ENCODE measurements at places on chromosomes 6 and 20.

DNA sequence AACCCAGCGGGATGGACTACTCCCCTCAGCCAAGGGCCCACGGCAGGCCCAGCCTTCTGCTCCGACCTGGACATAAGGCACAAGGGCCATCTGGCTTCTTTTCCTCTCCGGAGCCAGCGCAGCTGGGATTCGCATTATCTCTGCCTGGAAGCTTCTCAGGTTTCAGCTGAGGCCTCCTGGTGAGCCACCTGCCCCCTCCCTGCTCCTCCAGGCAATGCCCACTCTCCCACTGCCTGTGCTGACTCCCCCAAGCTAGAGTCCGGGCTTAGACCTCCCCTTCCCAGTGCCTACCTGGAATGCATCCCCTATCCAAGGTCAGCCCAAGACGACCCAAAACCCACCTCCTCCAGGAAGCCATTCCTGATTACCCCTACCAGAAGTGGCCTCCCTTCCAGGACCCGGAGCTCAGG, 60.7 kb downstream of the EZR start:
- DNase-seq, result no peak

GRCh38 chr6:157980288-157981131, 1.2 kb upstream of the SYNJ2 start:
- DNase-seq, result no peak

- no peak for DNase-seq
These were observed 198.9 kb downstream of the NKAIN2 start for GRCh38 chr6:124002377-124003081.

GRCh38 chr6:90894285-90895130, 307.6 kb upstream of the MAP3K7 start:
- DNase-seq, result no peak

- DNase-seq, result no peak
These were observed 37.1 kb downstream of the DHX35 start for GRCh38 chr20:38999217-38999616.

DNA sequence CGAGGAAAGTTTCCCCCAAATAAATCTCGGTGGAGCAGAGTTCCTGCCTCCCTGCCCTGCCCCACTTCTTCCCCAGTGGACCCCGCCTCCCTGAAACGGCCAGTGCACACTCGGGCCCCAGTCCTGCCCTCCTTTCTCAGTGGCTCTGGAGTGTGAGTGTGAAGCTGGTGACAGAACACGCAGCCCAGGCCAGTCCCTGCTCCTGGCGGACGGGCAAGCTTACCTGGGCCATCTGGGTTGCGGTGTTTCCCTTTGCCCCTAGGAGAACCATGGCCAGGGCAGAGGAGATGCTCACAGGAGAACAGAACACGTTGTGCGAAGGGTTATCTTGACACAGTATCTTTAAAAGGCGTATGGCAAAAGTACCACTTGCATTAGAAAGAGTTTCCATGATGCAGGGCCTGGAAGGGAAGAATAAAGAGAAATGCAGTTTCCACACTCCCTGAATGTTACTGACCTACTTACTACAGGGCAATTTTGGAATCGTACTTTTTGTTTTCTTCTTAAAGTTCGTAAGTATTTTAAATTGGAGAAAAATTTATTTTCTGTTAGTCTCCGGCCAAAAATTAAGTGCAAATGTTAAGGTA, 2.8 kb downstream of the SERPINB9 start:
- DNase-seq, result no peak

- DNase-seq, result no peak
These were observed 81.7 kb upstream of the MAFB start for GRCh38 chr20:40770564-40771307.

DNA sequence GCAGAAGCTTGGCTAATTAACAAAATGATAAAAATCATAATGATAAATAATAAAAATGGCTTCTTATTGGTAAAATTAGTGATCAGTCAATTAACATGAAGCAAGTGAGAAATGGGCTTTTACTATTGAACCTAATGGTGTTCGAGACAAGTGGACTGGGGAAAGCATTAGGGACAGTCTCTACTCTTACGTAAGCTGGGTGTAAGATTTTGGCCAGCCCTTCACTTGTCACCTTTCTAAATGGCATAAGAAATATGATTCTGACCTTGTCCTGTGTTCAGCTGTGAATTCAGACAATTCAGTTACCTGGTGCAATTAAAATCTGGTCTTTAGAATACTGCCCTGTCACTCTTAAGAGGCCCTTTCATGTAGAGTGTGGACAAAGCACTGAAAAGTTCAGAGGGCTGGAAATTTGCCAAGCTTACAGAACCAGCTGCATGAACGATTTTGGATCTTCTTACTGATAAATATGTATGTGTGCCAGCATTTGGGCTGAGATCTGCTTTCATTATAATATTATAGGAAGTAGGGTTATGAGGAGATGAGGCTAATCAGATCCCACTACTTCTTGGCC, 115.9 kb downstream of the QRSL1 start:
- no peak for DNase-seq

DNA sequence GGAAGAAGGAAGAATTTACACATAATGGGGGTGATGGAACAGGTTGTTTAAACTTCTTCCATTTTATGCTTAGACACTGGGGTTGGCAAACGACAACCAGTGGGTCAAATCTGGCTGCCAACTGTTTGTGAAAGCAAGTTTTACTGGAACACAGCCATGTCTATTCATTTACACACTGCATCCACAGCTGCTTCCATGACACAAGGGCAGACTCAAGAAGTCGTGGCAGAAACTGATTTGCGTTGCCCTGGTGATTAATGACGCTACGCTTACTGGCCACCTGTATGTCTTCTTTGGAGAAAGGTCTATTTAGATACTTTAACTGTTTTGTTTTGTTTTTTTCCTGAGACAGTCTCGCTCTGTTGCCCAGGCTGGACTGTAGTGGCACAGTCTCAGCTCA, 19.0 kb downstream of the CTCFL start:
- no peak for DNase-seq

DNA sequence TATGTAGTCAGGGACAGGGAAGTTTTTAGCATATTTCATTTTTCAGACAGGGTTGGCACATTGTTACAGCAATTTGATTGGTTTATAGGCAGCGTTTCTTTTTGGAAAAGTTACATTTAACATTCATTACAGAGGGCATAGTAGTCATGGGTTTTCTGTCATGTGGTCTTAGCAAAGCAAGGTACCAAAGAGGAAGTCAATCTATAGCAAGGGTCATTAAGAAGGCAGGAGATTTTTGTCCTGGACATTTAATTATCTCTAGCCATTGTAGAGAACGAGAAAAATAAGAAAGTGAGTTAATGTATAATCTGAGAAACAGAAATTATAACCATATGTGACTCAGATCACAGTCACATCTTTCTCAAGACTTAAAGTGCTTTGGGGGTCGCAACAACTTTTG, 47.4 kb downstream of the TPD52L1 start:
- no peak for DNase-seq

GRCh38 chr6:69926745-69927144, 60.4 kb downstream of the COL19A1 start:
- DNase-seq, result no peak

DNA sequence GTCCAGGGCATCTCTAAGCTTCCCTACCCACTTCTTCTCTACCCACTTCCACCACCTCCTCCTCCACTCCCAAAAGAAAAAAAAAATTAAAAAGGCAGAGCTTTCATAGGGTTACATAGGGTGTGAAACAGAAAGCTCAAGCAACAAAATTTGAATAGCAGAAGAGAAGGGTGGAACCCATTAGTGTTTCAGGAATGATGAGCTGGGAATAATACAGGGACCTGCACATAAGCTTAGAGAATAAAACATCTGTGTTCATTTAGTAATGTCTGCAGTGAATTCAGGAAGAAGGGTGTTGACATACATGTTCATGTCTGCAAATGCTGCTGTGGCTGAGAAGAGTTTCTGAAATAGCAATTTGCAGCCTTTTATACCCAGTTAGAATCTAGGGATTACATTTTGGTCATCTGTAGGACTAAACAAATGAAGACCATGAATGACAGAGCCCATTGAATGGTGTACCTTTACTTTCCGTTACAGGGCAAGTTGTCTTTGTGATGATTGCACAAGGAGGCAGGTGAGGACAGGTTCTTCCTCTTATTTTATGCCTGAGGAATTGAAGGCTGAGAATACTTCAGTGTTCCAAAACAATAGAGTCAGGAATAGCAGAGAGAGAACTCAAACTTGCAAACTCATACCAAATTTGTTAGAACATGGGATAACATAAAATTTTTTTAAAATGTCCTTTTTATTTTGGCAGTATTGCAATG, 975.1 kb downstream of the TFAP2A start:
- DNase-seq, result no peak

DNA sequence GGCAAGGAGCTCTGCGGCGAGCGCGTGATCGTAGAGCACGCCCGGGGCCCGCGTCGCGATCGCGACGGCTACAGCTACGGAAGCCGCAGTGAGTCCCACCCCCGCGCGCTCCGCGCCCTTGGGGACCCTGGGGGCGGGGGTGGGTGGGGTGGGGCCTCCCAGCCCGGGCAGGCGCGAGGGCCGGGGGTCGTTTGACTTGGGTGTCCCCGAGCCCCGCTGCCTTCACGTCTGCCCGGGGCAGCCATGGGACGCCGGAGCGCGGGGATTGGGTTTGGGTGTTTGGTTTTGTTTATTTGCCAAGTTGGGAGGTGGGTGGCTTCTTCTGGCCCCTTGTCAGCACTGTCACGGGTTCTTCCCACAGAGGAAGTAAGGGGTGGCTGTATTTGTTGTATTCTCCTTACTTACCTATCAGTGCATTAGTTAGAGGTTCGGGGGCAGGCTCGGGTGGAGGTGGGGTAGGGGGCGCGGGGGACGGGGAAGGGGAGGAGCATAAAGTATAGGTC, 777 bp downstream of the SRSF6 start:
- no peak for DNase-seq
